ENCODE measurements at places on chromosomes 7 and 10.

- no peak for DNase-seq
These were observed 27.7 kb upstream of the SORCS3 start for GRCh38 chr10:104613406-104613805.

GRCh38 chr10:34200355-34200901, 614.7 kb downstream of the PARD3 start:
- DNase-seq: no peak

- no peak for DNase-seq
These were observed 23.7 kb upstream of the ITGA8 start for GRCh38 chr10:15743443-15743842.

- no peak for DNase-seq
These were observed 195.9 kb upstream of the LYZL2 start for GRCh38 chr10:30825495-30825894.

GRCh38 chr10:70122742-70123141, 9.9 kb downstream of the AIFM2 start:
- peak; percentile 6 for DNase-seq
